SW480 (cell line): ENCODE measurements at places on chromosomes 12 and 14.

GRCh38 chr14:87632796-87633195 lies 360.2 kb downstream of the GALC start:
- no peak for DNase-seq

DNA sequence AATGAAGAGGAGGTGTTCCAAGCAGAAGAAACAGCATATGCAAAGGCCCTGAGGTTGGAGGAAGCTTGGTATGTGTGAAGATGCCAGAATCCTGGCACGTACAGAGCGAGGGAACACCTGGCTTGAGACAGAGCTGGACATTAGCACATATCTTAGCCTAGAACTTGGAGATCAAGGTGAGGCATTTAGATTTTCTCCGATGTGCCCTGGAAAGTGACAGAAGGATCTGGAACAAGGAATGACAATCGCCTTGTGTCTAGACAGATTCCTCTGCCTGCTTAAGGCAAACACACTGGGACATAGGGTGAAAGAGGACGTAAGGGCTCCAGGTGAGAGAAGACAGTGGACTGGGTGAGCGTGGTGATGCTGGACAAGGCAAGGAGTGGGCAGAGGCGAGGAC lies 32.2 kb upstream of the NOS1 start:
- no peak for DNase-seq

DNA sequence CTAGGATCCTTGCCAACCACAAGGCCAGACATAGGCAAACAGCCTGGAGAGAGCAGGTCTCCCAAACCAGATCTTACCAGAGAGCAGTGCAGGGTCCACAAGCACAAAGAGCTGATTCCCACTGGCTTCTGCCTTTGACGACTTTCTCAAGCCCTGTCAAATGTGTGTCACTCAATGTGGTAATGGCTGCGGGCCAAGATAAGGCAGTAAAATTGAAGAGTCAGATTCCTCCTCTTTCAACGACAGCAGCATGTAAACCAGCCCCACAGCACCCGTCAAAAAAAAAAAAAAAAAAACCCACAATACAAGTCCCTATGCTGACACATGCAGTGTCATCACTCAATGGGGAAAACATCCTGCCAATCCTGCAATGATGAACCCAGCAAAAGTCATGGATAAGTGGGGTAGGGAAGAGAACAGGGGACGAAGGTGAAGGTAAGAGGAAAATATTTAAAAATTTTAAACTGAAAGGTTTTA lies at the start of gene STON2:
STON2 (minus strand) TSS at position 123 of the 477 bp plus-strand sequence. CDS start 1,942 bp downstream, outside the sequence.
- DNase-seq: peak; percentile 90

DNA sequence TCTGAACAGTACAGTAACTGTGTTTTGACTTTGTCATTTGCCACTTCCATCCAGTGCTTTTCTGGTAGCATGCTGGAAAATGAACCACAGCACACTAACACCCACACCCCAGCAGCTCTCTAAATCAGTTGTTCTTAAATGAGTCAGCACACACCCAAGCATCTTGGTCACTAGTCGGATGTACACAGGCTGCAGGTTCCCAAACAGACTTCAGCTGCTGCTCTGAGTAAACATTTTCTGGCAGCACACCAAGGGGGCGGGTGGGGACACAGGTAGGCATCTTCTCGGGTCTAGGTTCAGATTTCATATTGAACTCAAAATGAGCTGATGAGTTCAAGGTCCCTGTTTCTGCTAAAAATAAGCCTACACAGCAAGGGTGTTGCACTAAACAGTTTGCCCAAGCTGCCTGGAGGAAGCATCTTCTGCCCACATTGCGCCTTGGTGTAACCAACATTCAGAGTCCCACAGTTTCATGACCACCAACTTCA lies 39.8 kb downstream of the IFNG start:
- DNase-seq: no peak

GRCh38 chr12:95269892-95270291 lies 52.3 kb downstream of the VEZT start:
- DNase-seq: no peak

DNA sequence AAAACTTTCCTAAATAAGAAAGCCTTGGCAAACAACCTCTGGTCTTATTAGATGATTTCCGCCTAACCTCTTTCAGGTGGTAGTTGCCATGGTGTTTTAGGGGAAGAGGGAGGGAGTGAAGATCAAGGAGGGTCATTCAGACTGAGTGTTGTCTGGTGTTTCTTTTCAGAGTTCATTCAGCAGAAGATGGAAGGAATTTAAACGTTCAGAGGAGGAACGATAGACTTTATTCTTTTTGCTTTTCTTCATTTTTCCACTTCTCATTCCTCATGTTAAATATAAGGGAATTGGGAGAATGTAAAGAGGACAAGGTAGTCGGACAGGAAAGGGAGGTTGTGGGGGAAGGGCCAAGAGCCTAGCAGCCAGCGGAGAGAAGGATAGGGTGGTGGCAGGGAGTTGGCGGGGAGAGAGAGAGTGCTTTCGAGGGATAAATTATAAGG lies 17.4 kb upstream of the SALL2 start:
- DNase-seq: no peak

DNA sequence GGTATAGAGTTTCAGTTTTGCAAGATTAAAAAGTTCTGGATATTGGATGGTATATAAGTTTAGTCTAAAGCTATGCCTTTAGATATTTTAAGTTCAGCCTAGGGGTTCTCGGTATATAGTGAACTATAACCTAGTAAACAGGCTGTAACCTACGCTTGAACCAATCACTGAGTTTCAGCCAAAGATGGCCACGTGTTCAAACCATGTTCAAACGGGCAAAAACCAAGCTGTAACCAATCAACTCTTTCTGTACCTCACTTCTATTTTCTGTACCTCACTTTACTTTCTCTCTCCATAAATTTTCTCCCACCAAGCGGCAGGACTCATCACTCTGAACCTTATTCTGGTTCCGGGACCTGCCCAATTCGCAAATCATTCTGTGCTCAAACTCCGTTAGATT lies 1.4 kb downstream of the TMBIM4 start:
- no peak for DNase-seq

DNA sequence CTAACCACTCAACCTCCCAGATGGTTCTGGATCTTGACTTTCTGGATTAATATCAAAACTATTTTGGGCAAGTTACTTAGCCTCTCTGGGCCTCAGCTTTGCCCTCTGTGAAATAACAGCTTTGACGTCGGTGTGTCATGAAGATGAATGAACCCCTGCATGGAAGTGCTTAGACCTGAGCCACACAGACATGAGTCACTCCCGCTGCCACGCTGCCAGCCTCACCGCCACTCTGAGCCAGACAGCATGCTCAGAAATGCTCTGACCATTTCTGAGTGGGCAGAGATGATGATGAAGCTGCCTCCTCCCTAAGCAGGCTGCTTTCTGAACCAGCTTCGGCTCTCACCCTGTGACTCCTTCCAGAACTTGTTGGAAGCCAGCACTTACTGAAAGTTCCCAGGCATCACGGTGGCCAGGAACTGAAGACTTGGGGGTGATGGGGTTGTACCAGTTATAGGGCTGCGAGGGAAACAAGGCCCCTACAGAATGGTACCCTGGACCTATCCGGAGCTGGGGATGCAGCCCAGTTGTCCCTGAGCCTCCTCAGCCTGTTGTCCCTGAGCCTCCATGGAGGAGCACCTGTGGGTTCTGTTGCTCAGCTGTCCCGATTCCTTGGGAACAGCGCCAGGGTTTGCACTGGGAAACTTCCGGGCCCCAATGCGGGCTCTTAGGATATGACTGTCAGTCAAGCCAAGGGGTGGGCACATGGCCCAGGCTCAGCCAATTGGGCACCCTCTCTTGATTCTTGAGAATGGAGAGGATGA lies 2.0 kb upstream of the CCDC197 start:
- DNase-seq: peak; percentile 85

DNA sequence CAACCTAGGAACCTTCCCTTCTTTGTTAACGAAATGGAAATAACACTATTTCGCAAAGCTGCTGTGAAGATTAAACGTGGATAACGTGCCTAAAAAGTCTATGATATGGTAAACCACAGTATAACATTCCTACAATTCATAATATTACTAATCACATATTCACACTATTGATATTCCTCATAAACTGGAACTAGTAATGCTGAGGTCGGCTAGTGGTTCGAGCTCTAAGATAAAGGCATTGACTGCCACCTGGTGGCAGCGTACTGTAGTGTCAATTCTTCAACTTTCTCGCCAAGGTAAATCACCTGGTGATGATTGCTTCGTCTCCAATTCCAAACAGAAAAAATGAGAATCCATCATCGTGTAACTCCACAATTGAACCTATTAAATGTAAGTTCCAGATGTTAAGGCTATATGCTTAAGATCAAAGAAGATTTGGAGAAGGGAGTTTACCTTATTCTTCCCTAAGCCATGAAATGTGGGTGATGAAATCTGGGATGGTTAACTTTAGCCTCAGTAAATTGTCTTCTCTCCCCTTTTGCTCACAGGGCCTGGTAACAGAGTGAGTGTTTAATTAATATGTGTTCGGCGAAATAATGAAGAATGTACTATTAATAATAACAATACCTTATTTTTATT lies 197.5 kb upstream of the TMEM132C start:
- peak; percentile 55 for DNase-seq

DNA sequence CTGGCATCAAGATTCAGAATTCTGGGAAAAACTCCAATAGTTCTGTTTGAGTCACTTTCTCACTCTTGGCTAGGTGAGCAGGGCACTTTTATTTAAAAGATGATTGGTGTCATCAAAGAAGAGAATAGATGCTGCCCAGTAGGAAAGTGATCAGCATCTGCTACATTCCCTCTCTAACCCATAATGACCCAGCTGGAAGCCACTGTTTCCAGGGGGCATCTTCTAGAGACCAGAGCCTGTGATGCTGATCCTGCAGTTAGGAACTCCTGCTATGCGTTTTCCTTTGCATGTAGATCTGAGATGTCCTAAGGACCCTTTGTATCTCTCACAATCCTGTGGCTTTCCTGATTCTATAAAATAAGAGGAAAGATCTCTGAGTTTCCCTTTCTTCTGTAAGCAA lies 79.9 kb upstream of the TMTC1 start:
- DNase-seq: no peak

DNA sequence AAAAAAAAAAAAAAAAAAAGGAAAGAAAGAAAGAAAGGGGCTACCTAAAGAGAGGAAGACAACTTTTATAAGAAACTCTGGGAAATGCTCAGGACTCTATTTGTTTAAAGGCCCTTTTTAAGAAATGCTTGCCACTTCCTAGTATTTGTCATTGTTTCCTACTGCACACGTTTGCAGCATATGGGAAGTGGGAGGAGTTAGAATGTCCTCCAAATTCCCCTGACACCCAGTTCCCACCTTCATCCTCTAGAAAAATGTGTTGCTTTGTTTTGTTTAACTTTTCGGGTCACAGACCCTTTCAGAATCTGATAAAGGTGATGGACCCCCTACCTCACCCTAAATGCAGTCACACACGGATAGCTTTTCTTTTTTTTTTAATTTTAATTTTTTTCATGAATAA lies 40.8 kb downstream of the NINJ2 start:
- no peak for DNase-seq

- no peak for DNase-seq
These were observed 31.9 kb downstream of the NT5DC3 start for GRCh38 chr12:103809154-103809553.

GRCh38 chr12:115543269-115543668 lies 734.2 kb downstream of the MED13L start:
- peak; percentile 11 for DNase-seq

DNA sequence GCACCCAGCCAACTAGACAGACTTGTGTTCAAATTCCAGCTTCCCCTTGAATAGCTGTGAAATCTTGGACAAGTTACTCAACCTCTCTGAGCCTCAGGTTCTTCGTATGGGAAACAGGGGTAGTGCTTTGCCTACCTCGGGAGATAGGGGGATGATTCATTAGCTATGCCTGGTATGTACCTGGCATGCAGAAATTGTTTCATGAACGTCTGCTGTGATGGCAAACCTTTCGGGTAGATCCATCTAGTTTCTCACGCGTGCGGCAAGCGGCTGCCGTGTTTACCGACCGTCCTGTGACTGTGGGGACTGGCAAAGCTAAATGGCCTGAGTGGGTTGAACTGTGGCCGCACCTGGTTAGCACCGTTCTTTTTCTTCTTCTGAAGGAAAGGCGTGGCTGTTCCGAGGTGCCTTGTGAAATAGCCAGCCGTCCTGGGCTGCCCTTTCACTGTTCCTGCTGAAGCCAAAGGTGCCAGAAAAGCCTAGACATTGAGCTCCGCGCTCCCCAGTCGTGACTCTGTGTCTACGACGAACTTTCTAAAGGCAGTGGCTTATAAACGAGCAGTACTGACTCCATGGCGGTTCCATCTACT lies 40.6 kb upstream of the MED13L start:
- DNase-seq: no peak
